ENCODE measurements at places on chromosomes 1 and 21.

DNA sequence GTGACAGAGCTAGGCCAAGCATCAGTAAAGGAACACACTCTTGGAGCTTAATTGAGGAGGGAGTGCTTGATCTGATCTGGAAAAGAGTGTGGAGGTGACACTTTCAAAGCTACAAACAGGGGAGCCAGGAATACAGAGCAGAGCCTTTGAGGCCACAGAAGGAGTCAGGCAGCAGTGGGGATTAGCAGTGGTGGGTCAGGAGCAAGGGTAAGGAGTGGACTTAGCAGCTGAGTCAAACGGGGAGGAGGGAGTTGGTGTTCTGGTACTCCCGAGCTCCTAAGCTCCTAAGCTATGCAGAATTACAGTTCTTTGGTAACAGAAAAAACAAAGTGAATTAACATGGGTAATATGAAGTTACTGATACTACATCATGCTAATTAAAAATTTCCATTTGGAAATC is 14.5 kb downstream of the RAB4A start:
- DNase-seq: no peak

DNA sequence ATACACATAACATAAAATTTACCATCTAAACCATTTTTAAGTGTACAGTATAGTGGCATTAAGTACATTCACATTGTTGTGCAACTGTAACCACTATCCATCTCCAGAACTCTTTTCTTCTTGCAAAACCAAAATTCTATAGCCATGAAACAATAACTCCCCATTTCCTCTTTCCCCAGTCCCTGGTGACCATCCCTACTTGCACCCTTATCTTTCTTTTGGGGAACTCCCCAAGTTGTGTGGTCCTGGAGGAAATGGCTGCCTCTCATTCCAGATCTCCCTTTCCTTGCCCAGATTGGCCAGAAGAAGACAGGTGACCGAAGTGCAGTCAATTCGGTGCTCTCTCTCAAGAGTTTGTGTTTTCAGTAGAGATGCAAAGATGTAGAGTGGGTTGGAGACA is 389.6 kb upstream of the C1orf87 start:
- DNase-seq: no peak

GRCh38 chr1:78377356-78377928 is 113.3 kb upstream of the PTGFR start:
- no peak for DNase-seq

- DNase-seq: no peak
These were observed 338.3 kb downstream of the NEGR1 start for GRCh38 chr1:71944006-71944405.
